ENCODE measurements at places on chromosomes 7 and 10.

DNA sequence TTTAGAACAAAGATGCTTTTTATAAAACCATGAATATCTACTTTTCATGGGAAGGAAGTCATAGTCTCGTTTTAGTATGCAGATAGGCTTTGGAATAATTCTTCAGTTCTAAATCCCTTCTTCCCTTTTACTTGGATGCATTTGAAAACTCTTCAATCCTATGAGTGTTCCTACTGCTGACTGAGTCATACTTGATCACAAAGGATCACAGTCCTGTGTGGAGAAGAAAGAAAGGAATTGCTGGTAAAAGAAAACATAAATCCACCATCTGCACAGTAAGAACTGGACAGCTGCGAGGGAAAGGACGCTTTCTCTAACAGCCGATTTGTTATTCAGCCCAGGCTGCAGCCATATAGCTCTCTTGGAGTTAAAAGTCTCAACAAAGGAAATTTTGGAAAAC lies 209.9 kb downstream of the SEMA3E start:
- DNase-seq = no peak

- no peak for DNase-seq
Observed at GRCh38 chr10:116737627-116738327, 4.6 kb downstream of the HSPA12A start.

DNA sequence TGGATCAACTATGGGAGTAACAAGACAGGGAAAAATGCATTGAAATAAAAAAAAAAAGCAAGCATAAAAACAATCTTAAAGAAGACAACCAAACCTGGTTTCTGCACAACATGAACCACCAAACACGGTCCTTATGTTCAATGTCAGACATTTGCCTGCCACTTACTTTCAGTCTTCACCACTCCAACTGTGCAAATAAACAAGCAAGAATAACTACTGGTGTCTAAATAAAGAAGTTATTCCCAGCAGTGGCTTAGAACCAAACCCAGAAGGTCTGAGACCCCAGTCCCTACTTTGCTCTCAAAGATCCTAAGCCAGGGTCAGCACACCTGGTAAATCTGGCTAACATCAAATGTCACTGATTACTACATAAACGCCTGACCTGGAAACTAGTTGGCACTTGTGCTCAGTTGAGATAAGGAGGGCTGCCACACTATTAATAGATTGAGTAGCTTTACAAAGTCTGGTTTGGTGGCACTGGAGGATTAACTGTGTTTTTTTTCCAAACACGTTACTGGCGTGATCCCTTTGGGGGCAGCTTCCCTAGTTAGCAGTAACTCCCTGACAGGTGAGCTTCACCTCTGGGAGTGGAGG lies 62.7 kb upstream of the ABLIM1 start:
- DNase-seq = no peak

DNA sequence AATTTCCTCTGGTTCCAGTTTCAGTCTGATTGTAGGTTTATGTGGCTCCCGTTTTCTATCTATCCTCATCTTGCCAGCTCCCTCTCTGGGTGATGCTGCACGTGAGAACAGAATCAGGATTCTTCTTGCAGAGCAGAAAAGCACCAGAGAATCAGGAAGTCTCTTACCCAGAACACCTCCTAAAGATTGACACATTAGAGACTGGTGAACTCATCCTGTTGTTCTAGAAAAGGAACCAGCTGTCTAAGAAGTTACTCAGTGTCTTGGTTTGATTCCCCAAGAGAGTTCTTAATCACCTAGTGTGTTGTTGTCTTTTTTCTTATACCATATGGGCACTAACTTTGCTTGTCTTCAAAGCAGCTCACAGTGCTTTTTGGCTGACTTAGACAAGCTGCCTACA lies 152.4 kb downstream of the DGKI start:
- DNase-seq = peak; percentile 38

DNA sequence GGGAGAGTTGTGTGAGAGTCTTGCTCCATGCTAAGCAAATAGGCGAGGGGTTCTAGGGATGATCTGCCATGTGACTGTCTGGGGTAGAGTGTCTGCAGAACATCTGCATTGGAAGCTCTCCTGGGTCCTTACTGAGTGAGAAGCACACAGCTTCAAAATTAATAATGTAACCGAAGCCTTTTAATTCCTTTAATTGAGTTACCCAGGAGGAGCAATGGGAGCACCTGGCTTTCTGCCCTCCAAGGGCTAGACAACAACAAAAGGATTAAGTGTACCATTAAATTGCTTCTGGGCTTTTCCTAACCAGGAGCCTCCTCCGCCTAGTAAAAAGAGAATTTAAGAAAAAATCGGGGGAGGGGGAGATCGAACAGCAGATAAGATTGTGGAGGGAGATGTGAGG lies 102.0 kb upstream of the TBX20 start:
- no peak for DNase-seq

- peak; percentile 84 for DNase-seq
Observed at GRCh38 chr7:30851651-30852307, 59.9 kb upstream of the AQP1 start.

DNA sequence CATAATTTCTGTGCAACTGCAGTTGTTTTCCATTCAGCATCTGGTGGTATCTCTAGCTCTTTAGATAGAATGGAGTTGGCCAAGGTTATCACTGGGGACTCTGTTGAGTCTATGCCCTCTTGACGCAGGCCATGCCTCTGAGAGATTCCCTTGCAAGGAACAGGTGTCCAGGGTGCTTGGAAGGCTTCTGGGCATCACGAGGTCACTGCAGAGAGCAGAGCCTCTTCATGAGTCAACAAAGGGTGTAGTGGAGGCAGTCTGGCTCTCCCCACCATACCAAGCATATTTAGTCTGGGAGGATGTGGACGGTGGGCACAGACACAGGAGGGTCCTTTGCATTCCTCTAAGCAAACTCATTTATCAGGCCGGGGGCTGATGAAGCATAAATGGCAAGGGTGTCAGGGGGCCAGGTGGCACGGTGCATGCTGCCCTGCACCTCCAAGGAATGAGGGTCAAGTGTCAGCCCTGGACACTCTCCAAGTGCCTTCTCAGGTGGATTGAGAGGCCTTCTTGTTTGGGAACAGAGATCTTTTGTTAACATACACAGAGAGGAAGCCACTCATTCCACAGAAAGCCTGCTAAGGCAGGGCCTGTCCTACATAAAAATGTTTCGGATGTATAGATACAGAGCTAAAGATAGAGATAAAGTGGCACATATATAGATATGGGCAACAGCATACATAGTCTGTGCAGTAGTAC lies 328.6 kb downstream of the INHBA start:
- no peak for DNase-seq

DNA sequence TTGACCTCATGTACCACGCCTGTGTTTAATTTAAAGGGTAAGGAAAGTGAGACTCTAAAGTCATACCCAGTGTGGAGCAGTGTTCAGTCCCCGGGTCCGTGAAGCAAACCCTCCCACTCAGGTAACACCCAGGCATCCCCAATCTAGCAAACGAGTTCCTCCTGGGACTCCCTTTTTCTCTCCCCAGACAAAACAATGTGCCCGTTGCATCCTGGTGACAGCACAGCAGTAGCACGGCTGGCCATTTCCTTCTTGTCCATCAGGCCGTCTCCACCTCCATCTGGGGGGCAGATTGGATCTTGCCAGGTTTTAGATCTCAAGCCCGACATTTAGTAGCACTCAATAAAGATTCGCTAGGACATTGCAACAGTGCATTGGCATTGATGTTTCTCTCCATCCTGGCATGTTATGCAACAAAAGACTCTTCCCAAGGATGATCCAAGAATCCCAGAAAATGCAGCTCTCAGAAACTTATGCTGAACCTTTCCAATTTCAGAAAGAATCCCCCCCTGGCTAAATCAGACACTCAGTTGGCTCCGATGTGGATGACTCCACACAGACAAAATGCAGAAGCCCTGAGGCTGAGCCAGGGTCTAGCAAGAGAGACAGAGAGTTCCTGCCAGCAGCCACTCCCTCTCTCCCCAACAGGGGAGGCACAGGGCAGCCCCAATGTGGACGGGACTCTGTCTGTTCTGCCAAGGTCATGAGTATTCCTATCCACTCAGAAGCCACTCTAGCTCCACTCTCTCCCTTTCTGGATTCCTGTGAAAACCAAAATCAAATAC lies 274.5 kb upstream of the MGMT start:
- DNase-seq = peak; percentile 13

DNA sequence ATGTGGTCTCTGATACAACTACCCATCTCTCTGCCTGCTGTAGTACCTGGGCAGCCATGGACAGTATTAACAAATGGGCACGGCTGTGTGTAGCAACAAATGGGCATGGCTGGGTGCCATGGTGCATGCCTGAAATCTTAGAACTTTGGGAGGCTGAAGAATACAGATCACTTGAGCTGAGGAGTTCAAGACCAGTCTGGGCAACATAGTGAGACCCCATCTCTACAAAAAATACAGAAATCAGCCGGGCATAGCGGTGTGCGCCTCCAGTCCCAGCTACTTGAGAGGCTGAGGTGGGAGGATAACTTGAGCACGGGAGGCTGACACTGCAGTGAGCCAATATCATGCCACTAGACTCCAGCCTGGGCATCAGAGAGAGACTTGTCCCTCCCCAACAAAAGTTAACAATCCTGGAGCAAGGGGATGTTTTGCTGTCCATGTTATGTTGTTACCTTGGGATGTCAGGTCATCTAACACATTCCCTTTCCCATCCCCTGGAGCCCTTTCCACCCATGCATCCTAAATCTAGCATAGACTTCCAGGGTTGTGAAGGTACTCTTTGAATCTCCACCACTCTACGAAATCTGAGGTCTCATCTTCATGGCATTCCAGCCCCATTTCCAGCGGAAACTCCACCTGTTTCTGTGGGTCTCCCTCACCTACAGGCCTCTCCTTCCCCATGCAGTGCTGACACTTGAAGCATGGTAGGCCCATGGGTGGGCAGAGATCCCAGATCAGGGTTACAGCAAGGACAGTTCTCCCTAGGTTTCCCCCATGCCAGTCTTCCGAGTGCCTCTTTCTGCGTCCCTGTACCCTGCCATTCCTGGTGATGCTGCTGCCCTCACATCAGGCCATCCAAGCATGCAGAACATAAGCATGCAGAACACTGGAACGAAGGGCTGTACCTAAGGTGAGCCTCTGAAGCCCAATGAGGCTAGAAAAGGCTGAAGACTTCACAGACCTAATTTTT lies 13.1 kb downstream of the FXYD4 start:
- DNase-seq = no peak

DNA sequence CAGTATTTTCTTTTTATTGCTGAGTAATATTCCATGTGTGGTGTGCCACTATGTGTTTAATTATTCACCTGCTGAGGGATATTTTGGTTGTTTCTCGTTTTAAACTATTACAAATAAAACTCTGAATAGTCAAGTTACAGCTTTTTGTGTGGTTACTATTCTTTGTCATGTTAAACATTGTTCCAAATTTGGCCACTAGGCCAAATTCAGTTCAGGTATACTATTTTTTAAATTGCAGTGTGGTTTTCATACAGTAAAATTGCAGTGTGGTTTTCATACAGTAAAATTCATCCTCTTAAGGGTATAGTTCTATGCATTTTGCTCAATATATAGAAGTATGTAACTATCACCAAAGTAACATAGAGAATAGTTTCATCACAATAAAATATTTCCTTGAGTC lies 97.4 kb upstream of the FAM3C start:
- DNase-seq = no peak

- no peak for DNase-seq
Observed at GRCh38 chr7:47688311-47689100, 106.6 kb upstream of the TNS3 start.

- DNase-seq = no peak
Observed at GRCh38 chr7:132680590-132680989, 104.3 kb upstream of the PLXNA4 start.

DNA sequence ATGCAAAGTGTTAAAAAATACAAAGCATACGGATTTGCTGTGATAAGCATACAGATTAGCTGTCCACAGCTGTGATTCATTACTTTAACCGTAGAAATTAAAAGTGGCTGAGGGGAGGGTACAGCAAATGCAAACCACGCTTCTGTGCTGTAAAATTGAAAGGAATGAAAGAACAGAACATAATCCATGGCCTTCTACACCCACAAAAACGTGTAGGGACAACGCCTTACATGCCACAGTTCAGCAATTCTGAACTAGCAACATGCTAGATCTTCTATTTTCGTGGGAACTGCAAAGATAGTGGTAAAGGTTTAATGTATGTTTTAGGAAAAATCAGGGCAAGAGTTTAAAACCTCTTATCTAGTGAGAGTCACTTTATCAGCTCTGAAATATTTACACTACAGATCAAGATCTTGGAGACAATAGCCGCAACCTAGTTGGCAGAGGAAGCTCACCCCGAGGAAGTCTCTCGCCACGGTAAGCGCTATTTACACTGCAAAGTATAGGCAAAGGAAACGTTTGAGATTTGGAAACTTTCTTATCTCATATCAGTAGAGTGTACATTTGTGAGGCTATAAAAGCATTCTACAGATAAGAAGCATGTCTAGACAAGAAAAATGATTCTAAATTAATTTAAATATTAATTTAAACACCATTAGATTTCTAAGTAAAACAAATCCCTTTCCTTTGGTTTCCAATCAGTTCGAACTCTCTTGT lies 193.6 kb downstream of the MLLT10 start:
- DNase-seq = peak; percentile 49

DNA sequence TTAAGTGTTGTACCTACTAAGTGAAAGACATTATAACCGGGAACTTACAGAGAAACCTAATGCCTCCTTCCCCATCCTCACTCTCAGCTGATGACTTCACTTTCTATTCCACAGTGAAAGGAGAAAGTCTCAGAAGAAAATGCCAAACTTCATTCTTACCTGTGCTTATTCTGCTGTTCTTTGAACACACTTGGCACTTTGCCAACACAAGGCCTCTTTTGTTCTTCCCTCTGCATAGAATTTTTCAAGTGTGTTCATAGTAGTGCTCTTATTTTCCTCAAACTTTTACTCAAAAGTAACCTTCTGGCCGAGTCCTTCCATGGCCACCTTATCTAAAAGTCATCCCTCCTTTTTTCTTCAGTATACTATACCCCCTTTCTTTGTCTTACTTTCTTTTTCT lies 59.4 kb upstream of the ETV1 start:
- DNase-seq = no peak

GRCh38 chr7:157469181-157470016 lies 132.6 kb downstream of the DNAJB6 start:
- DNase-seq = no peak

Data from fibroblast of skin of scalp (primary cell).